ENCODE measurements at places on chromosomes 1 and 21.

DNA sequence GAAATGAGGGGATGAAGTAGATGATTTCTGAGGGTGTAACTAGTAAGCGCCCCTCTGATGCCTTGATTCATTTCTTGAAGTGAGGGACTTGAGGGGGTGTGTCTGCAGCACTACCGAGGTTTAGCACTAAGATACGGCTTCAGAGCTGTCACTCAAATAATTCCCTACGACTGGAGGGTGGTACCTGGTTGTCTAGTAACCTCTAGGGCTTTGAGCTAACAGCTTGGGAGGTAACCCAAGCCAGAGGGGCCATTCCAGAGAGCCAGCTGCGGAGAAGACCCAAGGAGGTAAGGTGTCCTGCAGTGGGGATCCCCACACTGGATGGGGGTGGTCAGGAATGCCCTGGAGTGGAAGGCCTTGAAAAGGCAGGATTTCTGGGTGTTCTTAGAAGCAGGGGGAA, at the start of gene TTC24:
TSS of gene TTC24 (plus strand) at position 252 of the 400 bp plus-strand sequence. CDS start 1,642 bp downstream, outside the sequence.
- DNase-seq = no peak

DNA sequence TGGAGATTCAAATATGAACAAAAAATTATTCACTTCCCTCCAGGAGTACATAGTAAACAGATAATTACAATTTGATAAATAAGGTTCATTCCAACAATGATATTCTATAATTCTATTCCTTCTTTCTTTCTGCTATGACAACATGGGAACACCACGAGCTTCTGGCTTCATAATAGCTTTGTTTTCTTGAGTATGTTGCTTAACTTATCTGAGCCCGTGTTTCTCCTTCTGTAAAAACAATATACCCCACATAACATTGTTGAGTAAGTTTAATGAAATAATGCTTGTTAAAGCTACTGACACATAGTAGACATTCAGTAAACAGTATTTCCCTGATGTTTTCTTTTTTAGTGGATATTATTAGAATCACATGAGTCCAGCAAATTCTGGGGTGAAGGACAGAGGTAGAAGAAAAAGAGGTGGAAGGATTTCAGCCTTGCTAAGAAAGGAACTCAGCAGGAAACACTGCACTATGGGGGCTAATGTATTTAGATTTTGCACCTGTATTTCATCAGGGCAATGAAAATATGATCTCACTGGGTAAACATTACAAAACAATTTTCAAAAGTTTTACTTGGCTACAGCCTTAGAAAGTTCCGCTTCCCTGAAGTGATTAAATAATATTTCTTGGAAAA, 430.8 kb upstream of the C1orf87 start:
- no peak for DNase-seq

DNA sequence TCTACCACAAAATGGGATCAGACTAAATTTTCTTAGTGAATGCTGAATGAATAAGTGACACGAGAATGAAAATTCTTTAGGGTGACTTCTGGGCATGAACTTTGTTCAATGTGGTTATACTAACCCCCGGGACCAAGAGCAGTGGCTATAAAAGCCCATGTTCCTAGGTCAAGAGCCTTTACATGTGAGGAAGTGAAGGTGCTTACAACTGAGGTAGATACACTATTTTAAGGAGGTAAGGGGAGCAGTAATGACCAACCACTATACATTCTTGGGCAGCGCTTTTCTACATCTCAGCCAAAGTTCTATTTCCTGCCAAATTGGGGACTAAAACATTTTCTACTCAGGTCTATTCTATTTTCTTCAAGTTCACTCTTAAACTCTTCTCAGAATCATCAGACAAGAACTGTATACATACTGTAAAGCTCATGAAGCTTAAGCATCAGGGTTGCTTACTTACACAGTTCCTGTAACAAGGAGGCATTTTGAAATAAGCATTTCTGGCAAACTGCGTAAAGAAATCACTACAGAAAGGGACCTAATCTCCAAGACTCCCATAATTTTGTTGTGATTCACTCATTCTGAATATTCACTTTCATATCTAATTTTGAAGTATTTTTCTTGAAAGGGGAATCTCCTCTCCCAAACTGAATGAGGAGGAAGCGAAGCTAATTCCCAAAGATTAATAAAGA, 8.5 kb upstream of the ARHGAP29 start:
- no peak for DNase-seq

- no peak for DNase-seq
Measured at GRCh38 chr1:234724516-234725176, 114.7 kb upstream of the IRF2BP2 start.

GRCh38 chr1:188769936-188770335, 1707.7 kb downstream of the BRINP3 start:
- no peak for DNase-seq

GRCh38 chr1:88998716-88999115, 6.3 kb upstream of the KYAT3 start:
- no peak for DNase-seq

Data from activated T-cell treated with anti-CD3 and anti-CD28 coated beads for 24 hours (primary cell).